Neural progenitor cell (in vitro differentiated cells): ENCODE measurements at places on chromosomes 4 and X. TPM values are rescaled to one million over a fixed set of nuclear protein-coding genes. Genes with fewer than 3 reads are reported as not detected.

The PAGE4 gene
- total RNA-seq, result not detected in 2 replicates

The TADA2B gene
- total RNA-seq, result 10.6 and 12.6 TPM in 2 replicates

- H3K36me3 ChIP-seq, result no peaks in the 10 kb centered on the region
- no peaks in the 10 kb centered on the region for H3K27me3 ChIP-seq
- no peak overlapping the region for H3K27ac ChIP-seq
- no peaks in the 10 kb centered on the region for H3K4me1 ChIP-seq
- no peak overlapping the region for H3K4me3 ChIP-seq
Observed at GRCh38 chrX:86237482-86237881, 89.2 kb downstream of the DACH2 start.

DNA sequence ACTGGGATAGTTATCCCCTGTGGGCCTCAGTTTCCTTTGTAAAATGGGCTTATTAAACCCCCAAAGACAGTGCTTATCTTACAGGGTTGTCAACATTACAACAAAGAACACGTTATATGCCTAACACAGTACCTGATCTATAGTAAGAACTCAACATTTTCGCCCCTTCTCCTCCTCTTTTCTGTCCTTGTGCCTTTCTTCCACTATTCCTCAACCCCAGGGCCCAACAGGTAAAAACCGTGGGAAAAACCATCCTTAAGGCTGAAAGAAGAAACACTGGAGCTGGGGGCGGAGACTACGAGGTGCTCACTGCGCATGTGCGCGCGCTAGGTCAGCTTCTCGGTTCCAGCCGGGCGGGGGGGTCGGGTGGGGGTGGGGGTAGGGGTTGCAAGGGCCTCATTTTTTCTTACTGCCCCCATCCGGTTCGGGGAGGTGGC, 426 bp upstream of the XIAP start:
- H3K36me3 ChIP-seq, result no peaks in the 10 kb centered on the region
- peak overlapping the region; percentile 89 for H3K27ac ChIP-seq
- no peaks in the 10 kb centered on the region for H3K27me3 ChIP-seq
- peak overlapping the region; percentile 72 for H3K4me3 ChIP-seq

DNA sequence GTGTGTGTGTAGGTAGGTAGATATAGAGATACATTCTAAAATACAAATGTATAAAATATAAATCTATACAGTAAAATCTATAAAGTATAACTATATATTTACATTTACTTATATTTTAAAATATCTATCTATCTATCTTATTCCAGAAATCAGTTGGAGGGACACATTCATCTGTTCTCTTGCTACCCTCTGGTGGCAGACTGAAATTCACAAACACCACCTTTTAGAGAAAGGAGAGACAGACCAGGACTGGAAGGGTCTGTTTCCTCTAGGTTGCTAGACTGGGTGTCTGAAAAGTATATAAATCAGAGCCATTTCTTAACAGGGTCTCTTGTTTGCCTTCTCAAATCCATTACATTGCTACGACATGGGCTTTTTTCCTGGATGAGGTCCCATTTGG, 343.0 kb downstream of the OPHN1 start:
- H3K36me3 ChIP-seq, result no peaks in the 10 kb centered on the region
- H3K27me3 ChIP-seq, result no peaks in the 10 kb centered on the region
- H3K27ac ChIP-seq, result no peak overlapping the region
- no peak for DNase-seq
- H3K4me1 ChIP-seq, result no peaks in the 10 kb centered on the region

GRCh38 chr4:170853422-170854021, 763.8 kb upstream of the AADAT start:
- no peaks in the 10 kb centered on the region for H3K36me3 ChIP-seq
- H3K27ac ChIP-seq, result no peak overlapping the region
- H3K4me1 ChIP-seq, result no peaks in the 10 kb centered on the region
- no peaks in the 10 kb centered on the region for H3K27me3 ChIP-seq
- H3K4me3 ChIP-seq, result no peak overlapping the region
- peak; percentile 77 for DNase-seq

- H3K27me3 ChIP-seq, result no peaks in the 10 kb centered on the region
- no peaks in the 10 kb centered on the region for H3K36me3 ChIP-seq
- peak; percentile 28 for DNase-seq
- no peak overlapping the region for H3K27ac ChIP-seq
- H3K4me1 ChIP-seq, result no peaks in the 10 kb centered on the region
Observed at GRCh38 chrX:47831788-47832187, 4.9 kb upstream of the ZNF81 start.

GRCh38 chrX:24988314-24988713, 27.5 kb downstream of the ARX start:
- no peaks in the 10 kb centered on the region for H3K27me3 ChIP-seq
- no peak for DNase-seq

- no peak overlapping the region for H3K27ac ChIP-seq
- no peaks in the 10 kb centered on the region for H3K4me1 ChIP-seq
- H3K27me3 ChIP-seq, result no peaks in the 10 kb centered on the region
- H3K36me3 ChIP-seq, result no peaks in the 10 kb centered on the region
Observed at GRCh38 chr4:181569553-181569952, 673.6 kb upstream of the TENM3 start.
